NCI-H187 treated with DMSO at 0.1 percent for 48 hours (cell line): ENCODE measurements at places on chromosomes 5 and 9.

DNA sequence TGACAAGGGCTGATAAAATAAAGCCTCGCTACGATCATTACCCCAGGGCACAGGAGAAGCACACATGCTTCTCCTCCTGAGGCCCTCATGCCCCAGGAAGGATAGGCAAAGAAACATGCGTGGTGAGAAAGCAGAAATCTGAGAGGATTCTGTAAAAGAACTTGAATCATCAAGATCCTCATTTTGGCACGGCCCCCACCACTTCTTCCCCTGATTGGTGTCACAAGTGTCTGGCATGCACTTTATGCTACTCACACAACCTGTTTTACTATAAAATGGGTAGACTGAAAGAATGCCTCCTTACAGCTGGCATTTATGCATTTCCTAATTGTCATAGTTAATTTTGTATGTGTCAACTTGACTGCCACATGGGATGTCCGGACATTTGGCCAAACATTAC is 32.1 kb downstream of the PCA3 start:
- DNase-seq: no peak

DNA sequence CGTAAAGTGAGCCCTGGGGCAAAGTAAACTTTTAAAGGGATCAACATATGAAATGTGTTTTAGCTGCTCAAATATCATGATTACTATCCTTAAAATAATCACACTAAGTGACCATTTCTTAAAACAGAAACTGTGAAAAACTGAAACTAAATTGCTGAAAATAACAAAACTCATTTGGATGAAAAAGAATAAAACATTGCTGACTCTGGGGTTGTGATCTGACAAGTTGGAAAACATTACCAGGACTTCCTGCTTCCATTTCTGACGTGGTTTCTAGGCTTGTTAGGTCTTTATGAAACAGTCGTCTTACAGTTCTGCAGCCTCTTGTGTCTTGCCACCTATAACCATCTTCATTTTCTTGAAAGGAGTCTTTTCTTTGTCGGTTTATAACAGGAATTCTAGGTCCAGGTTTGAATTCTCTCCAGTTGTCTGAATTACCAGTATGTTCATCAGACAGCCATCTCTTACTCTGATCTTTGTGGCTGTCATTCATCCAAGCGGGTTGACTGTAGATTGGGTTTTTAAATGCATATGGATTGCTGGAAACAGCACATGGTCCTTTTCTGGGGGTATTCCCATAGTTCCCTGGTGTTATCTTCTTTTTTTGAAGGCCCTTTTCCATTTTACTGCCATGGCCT is 1.7 kb downstream of the TUT7 start:
- DNase-seq: no peak

DNA sequence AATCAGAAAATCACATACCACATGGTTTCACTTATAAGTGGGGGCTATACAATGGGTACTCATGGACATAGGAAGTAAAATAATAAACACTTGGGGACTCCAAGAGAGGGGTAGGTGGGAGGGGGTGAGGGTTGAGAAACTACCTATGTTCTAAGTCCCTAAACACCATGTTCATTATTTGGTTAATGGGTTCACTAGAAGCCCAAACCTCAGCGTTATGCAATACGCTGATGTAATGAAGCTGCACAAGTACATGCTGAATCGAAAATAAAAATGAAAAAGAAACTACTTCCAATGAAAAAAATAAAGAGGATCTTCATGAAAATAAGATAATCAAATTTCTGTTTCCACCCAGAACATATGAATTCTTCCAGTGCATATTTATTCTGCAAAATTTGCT is 208.5 kb downstream of the TMEM161B start:
- DNase-seq: no peak

DNA sequence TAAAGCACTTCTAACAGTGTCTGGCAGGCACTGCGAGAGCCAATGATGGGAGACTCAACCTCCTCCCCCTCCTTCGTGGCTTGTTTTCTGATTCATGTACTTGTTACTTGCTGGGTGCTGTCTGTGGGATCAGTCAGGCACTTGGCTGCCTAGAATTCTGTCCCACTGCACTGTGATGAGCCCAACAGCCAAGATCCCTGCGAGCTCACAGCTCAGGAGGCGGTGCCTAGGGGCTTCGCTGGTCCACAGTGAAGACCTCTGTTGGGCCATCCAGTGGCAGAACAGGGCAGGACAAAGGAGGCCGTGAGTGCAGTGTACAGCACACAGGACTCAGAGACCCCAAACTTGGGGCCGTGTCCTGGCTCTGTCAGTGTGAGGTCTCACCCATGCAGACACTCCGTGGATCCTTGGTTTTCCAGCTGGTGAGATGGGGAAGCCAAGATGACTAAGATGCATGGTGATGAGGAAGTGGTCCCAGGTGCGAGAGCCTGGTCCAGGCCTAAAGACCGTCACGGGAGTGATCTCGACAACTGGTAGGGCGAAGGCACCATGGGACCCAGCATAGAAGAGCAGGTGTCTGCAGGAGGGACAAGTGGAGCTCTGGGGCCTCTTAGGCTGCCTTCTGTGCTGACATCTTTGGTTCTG is 19.5 kb downstream of the MYMK start:
- DNase-seq: no peak

- no peak for DNase-seq
Observed at GRCh38 chr5:58496488-58496887, 5.3 kb downstream of the GAPT start.

DNA sequence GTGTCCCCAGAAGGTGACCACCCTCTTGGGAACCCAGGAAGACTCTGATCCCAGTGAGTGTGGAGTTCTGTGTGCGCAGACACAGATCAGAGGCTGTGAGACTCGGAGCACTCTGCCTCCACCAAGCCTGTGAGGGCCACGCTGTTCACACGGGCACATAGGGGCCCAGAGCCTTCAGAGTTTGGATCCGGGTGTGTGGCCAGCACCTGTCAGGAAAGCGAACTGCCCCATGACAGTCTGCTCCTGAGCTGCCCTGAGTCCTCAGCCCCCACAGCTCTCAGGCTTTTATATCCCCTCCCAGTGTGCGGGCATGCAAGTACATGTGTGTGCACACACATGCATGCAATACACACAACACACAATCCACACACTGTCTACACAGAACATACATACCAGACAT is 161.8 kb upstream of the IRX2 start:
- no peak for DNase-seq

- DNase-seq: no peak
Observed at GRCh38 chr9:111648066-111648465, 13.3 kb upstream of the GNG10 start.

DNA sequence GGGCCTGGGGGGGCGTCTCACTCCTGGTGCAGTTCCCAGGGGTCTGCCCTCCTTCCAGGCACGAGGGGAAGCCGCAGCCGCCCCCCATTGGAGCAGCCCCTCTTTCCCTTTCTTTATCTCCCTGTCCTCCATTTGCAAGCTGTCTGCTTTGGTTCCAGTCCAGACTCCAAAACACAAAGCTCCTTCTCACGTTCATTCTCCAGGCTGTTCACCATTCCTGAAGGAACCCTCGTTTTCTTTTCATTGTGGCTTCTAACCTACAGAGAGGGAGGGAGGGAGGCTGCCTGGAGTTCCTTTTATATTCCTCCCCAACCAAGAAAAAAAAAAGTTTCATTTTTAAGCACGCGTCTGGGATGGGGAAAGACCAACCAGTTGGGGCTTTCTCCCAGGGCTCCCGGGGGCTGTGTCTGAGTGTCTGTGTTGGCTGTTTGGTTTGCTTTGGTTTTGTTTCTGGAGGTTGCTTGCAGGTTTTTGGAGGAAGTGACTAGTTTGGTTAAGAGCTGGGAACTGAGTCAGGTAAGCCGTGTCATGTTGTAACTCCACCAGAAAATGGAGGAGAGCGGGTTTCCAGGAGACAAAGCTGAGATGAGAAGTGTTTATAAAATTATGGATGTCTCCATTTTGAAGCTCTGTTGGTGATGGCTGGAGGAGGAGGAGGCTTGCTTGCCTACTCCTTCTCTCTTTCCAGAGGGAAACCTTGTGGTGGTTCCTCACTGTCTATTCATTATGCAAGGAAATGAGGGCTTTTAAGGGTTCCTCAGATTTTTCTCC is 1.6 kb downstream of the ZNF462 start:
- no peak for DNase-seq

GRCh38 chr9:88477300-88477751 is 57.7 kb upstream of the NXNL2 start:
- no peak for DNase-seq

DNA sequence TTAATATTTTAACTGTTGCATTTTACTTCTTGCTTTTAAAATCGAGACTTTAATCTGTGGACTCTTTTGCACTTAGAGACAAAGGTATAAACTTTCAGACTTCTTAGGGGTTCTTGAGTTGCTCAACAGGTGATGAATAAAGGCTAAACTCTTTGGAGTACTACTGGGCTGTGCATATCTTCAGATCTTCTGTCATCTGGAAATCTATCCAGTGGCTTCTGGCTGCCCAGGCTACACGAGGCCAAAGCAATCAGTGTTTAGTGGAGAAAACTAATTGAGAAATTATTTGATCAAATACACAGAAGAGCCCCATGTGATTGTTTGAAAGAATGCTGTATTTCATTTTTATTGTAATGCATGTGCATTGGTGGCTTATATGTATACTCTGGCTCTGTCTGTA is 146.1 kb downstream of the PBX3 start:
- no peak for DNase-seq

DNA sequence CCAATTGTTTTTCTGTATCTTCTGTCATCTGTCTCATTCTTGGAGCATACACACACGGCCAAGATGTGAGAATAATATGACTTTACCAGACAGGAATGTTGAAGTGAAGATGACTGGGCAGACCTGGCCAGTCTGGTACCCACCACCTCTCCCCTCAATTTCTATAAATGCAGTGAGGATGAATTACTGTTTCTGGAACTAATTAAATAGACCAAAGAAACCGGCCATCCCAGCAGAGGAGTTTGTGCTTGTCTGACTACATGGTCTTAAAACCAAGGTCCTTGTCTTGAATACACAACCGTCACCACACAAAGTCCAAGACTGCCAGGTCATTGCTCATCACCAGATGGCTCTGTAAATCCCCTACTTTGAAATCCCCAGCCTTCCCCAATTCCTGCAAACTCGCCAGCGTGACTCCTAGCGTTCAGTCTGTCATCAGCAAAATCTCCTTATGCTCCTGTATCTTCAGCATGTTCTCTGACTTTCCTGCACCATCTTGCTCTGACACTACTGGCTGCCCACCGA is 147.2 kb downstream of the PDE4D start:
- no peak for DNase-seq

GRCh38 chr5:10304932-10305331 is 2.8 kb downstream of the CMBL start:
- DNase-seq: no peak

DNA sequence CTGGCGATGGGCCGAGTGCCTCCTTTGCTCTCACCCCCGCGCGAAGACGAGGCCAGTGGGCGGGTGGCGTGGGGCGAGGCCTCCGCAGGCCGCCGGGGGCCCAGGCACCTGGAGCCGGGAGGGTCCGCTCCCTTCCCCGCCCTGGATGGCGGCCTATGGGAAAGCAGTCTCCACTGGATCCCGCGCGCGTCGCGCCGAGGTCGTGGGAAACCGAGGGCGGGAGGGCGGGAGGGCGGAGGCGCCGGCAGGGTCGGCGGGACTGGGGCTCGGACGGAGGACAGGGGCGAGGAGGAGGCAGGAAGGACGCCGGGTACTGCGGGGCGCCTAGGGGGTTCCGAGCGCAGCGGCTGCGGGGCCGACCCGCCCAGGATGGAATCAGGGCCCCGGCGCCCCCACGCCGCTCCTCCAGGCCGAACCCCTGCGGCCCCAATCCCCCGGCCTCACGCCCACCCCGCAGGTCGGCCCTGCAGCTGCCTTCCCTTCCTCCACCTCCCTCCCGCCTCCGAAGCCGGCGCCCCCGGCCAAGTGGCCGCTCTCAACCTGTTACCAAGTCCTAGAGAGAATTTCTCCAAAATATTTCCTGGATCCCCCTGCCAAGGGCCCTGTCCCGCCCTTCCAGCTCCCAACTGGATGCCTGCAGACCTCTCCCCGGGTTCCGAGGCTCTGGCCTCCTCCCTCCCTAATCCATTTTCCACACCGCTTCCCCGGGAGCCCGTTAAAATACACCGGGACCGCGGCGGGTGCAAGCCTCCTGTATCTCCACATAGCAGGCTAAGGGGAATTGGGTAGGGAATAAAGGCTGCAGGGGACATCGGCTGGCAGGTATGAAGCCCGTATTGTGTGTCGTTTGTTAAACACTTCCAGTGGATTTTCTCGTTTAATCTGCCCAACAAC is 146.3 kb downstream of the ERCC6L2 start:
- no peak for DNase-seq

DNA sequence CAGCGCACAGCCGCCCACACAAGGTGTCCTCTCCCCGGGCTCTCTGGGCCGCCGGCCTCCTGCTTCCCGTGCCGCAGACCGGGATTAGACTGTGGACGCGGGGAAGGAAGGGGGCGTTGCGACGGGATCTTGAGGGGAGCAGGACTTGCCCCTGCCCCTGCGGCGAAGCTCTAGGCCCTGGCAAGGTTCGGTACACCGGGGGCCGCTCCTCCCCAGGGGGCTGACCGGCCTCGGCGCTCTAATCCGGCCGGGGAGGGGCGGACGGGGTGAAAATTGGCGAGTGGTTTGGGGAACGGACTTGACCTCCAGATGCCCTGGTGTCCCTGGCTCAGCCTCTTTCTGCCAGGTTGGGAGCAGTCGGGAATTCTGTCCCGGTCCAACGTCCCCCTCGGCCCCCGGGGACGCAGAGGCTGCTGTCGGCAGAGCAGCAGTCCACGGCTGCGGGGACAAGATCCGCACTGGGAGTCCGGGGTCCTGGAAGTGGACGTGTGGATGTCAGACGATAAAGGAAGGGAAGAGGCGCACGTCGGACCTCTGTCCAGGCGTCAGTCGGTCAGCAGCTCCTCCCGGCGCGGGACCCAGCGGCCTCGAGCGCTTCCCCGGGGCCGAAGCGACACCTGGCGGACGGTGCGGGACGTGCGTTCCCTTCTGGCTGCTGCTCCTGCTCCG is 1.9 kb upstream of the CNTFR start:
- DNase-seq: no peak

GRCh38 chr5:172902497-172903472 is 56.4 kb upstream of the RPL26L1 start:
- no peak for DNase-seq

- no peak for DNase-seq
Observed at GRCh38 chr9:134403682-134404301, 77.5 kb downstream of the RXRA start.

GRCh38 chr5:112876362-112876761 is 15.3 kb downstream of the SRP19 start:
- DNase-seq: no peak

DNA sequence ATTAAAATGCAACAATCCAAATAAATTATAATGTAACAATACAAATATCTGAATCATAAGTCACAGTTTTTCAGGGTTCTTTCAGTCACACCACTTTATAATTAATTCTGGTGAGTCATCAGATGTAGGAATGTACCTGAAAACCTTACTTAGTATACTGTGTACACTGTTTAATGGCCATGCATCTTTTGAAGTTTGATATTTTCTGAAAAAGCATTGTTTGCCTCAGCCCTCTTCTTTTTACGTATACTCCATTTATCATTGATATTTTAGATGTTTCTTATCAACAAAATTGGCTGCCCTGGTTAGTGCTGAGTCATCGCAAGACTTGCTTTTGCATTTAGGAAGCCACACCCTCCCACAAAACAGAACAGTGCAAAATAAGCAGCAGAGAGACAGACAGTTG is 218.6 kb downstream of the PJA2 start:
- DNase-seq: no peak

GRCh38 chr9:121960665-121961064 is 132.4 kb downstream of the TTLL11 start:
- DNase-seq: no peak
